Thoracic aorta (tissue), 2 donors: ENCODE measurements at places on chromosomes 6 and 20.

GRCh38 chr6:107473660-107474059 lies 14.3 kb upstream of the PDSS2 start:
- no peak for DNase-seq

DNA sequence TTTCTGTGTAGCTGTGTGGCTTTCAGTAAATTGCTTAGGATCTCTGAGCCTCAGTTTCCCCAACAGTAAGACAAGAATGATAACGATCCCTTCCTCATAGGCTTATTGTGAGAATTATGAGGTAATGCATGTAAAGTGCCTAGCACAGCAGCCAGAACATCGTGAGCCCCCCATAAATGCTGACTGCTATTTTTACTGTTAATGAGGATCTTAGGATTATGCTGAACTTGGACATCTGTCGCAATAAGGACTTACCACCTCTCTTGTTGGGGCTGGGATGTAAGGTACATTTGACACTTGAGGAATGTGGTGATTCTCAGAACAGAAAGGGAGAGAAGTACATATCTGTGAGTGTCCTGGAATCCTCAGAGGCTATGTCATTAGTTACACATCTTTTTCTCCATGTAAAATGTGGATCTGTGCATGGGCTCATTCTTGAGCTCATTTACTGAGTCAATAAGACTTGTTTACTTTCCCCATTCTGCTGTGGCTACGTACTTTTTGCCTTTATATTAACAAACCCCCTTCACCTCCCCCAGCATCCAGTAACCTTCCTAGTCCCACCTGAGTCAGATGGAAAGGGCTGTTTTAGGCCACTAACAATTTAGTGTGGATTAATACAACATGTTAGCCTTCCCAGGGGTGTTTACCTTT lies 64.4 kb upstream of the PLEKHG1 start:
- DNase-seq = no peak

- no peak for DNase-seq
These were observed 112.1 kb downstream of the WDR27 start for GRCh38 chr6:169589699-169590257.

- no peak for DNase-seq
These were observed 23.8 kb downstream of the MAS1 start for GRCh38 chr6:159914565-159914923.

DNA sequence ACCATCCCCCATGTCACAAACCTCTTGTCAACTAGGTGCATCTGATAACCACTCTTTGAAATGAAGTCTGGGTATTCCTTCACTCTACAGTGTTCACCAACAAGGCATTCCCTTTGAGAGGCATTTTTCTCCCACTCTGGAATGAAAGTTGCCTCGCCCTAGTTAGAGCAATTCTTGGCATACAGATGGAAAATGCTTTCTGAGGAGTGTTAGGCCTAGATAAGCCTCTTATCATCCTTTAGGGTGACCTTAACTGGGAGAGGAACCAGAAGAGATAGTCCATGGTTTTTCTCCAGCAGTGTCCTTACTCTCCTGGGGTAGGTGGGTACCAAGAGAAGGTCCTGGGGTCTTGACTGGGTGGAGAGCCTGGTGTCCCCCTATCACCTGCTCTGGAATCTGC lies 14.8 kb downstream of the CLIC5 start:
- no peak for DNase-seq

- peak; percentile 7 for DNase-seq
These were observed 38.6 kb upstream of the GGTLC1 start for GRCh38 chr20:24027229-24027628.

DNA sequence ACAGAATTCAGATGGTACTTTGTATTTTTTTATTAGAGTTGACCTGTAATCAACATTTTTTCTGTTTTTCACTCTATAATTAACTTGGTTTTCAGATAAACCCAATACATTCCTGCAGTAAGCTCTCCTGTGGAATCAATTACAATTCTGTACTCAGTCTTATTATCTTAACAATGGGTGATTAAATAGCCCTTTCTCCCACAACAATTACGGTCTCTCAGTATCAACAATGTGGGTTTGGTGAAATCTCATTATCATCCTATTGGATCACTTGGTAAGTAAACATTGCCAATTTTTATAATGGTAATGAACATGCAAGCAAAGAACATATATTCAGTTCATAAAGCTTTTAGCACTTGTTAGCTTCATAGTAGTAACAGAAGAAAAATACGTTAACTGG lies 438.9 kb upstream of the EPHA7 start:
- no peak for DNase-seq

- DNase-seq = no peak
These were observed 191.4 kb upstream of the CDYL start for GRCh38 chr6:4584801-4585200.

DNA sequence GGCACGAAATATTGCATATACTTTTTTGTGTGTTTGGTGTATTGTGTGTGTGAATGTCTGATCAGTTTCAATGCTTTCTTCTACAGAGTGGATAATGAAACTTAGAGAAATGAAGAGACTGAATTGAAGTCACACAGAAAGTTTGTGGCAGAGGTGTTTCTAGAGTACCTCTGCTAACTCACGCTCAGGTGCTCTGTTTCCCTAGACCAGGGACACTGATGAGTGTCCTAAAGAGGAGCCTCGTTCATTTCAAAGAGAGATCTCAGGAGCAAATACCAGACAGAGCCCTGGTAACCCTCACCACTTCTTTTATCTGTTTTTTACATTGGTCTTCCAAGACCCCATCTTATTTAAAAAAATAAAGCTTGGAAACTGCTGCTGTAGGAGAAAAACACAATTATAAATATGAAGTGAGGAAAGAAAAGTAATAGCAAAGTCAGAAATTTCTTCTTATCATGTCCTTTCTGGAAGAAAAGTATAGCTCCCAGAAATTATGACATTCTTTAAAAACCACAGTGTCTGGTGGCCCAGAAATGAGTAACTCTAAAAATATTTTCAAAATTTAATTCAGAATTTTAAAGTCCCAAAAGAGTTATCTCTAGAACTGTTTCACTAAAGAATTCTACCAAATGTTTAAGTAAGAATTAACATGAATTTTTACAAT lies 720.6 kb downstream of the RFPL4B start:
- DNase-seq = no peak

DNA sequence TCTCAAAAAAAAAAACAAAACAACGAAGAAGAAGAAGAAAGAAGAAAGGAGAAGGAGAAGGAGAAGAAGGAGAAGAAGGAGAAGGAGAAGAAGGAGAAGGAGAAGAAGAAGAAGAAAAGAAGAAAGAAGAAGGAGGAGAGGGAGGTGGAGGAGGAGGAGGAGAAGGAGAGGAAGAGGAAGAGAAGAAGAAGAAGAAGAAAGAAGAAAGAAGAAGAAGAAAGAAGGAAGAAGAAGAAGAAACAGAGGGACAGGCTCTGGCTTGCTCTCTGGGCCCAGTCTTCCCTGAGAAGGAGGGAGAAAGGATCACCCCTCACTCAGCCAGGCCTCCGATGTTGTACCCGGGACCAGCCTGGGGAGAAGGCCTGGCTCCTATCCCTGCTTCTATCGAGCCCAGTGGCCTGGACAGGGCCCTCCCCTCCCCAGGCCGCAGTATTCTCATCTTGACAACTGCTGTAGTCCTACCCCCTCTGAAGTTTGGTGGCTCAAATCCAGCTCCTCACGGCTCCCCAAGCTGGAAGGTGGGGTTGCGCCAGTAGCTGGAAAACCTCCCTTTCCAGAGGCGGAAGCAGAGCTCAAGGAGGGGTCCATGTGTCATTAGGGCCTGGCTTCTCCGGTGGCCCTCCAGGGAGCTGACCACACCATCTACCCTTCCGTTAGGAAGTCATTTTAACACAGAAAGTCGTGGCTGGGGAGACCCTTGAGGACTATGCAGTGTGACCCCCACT lies 18.9 kb downstream of the C6orf132 start:
- no peak for DNase-seq

DNA sequence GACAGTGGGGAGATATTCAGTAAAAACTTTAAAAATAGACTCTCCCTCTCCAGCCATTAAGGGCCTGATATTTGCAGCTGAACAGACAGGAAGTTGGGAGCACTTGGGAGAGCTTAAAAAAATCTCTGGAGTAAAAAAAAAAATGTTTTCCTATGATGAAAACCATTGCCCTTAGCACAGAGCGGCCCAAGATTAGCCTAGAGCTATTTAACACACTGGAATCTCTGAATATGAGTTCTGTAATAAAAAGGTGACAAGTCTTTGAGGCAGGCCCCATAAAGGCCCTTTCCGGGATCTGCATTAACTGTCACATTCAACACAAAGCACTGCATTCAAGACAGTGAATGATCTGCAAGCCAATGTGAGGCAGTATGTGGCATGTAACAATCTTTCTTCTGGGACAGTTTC lies 393.7 kb downstream of the ZFAND3 start:
- DNase-seq = no peak

GRCh38 chr20:10078403-10078802 lies 43.6 kb downstream of the ANKEF1 start:
- no peak for DNase-seq

- DNase-seq = no peak
These were observed 193.5 kb downstream of the LRFN2 start for GRCh38 chr6:40393641-40394040.

DNA sequence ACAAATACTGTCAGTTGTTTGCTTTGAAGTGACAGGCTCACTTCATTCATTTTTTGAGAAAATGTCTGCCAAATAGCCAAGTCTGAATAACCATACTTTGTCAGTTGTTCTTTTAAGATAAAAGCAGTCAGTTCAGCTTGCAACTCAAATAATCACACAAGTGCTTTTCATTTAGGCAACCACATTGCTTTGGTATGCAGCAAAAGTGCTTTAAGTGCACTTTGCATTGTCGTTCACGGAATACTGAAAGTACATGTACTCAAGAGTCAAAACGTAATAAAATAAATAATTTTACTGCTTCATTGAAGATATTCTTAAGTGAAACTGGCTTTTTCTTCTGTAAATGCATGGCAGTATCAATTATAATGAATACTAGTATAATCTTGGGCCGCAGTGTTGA lies 107.2 kb downstream of the MMS22L start:
- no peak for DNase-seq

DNA sequence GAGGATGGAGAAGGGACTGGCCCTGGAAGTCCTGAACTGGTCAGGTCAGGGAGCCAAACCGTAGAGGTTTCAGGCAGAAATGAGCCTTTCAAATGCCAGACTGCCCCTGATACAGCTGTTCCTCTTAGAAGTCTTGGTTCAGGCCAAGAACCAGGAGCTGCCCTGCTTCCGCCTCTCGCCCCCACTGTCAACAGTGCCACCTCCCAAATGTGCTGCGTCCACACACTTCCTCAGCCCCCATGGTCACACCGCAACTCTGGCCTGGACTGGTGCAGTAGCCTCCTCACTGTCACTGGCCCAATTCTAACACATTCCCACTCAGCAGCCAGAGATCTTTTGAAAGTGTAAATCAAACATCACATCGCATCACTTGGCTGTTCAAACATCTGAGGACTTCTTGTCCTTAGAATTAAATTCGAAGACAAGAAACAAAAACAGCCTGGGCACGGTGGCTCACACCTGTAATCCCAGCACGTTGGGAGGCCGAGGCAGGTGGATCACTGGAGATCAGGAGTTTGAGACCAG lies 69.7 kb downstream of the STK35 start:
- DNase-seq = no peak

GRCh38 chr6:2524090-2524489 lies 226.6 kb downstream of the MYLK4 start:
- DNase-seq = no peak

GRCh38 chr6:27545271-27546046 lies 72.6 kb upstream of the ZNF184 start:
- DNase-seq = no peak

GRCh38 chr6:20644667-20645370 lies 110.6 kb downstream of the CDKAL1 start:
- no peak for DNase-seq

DNA sequence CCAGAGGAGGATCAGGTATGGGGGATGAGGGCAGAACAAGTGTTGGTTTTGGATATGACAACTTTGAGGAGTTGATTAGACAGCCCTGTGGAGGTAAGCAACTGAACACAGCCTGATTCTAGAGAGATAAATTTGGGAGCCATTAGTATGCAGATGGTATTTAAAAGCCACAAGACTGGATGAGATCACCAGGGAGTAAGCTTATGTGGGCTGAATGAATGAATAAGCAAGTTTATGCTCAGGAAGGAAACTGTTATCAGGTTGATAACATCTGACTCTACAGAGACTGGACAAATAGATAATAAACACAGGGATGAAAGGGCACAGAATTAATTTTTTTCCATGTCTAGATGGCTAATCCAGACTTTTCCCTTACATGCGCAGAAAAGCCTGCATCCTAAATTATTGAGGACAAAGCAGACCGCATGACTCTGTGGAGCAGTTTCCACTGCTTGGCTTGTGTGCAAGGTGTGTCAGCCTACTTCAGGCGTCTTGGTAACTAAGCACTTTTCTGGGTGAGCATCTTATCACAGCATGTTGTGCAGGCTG lies 150.6 kb downstream of the GJA10 start:
- DNase-seq = no peak

- DNase-seq = no peak
These were observed 8.3 kb downstream of the HSF2 start for GRCh38 chr6:122407712-122408111.

DNA sequence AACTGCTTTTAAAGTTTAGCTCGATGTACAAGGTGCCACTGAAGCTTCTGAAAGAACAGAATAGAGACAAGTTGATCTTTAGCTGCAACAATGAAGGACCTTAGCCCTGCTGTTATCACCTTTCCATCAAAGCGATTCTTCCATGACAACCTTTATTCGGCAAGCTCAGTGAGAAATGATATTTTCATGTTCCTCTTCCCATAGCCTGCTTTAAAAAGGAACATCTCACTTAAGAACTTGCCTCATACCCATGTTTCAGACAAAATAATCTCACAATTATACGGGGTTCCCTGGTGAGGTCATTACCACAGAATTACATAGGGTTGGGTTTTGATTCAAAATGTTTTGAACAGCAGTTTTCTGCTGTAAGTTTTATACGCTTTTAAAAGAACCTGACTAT lies 264.2 kb downstream of the THBS2 start:
- no peak for DNase-seq

GRCh38 chr20:49690899-49691620 lies 22.6 kb downstream of the B4GALT5 start:
- DNase-seq = no peak

DNA sequence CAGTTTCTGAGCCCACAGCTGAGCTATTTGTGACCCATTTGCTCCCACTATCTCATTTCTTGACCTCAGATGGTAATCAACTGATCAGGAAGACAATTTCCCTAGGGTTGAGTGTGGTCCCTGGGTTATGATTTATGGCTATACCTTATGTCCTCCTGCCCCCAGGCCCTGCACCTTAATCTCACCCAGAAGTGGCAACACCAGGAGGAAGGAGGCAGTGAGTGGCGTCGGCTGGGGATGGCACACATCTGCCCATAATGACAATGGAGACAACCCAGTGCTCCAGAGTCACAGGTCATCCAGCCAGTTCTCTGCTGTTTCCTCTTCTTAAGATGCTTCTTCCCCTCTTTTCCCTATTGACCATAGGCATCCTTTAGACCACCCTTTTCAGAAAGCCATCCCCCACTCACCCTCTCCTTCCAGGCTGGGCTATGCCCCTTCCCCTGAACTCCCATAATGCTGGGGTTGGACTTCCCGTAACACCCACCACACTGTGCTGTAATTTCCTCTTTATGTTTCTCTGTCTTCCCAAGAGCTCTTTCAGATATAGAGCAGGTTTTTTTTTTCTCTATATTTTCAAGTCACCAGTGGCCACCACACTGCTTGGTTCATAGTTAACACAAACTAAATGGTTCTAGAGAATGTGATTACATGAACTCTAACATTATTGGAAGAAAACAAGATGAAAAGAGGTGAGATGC lies 8.0 kb downstream of the TRIM10 start:
- no peak for DNase-seq
